ENCODE measurements at places on chromosomes 6 and 20. TPM values are rescaled to one million over a fixed set of nuclear protein-coding genes. Genes with fewer than 3 reads are reported as not detected.
A peak's percentile ranks its signal among the peaks of the same experiment; 100 is the strongest.

The CAGE1 gene
- total RNA-seq: not detected

The KIF25 gene
- total RNA-seq: not detected

The DOK5 gene
- total RNA-seq: 3.0 TPM

The KCNK16 gene
- not detected for total RNA-seq

The ERVFRD-1 gene
- total RNA-seq: 0.18 TPM

The CCN6 gene
- total RNA-seq: not detected

The NKX2-2 gene
- total RNA-seq: not detected

The CST4 gene
- total RNA-seq: not detected

The SAPCD1 gene
- total RNA-seq: 2.8 TPM

The STAU1 gene
- total RNA-seq: 88.1 TPM

The ADGRG6 gene
- 145 TPM for total RNA-seq

The NTSR1 gene
- not detected for total RNA-seq

The RRAGD gene
- 14.6 TPM for total RNA-seq

- no peak for DNase-seq
Measured at GRCh38 chr6:43278524-43279078, 19.5 kb upstream of the SLC22A7 start.

- no peak for DNase-seq
Measured at GRCh38 chr20:58778760-58779159, 71.9 kb downstream of the GNAS-AS1 start.

GRCh38 chr6:149766156-149766769 is 16.7 kb downstream of the PCMT1 start:
- DNase-seq: no peak

DNA sequence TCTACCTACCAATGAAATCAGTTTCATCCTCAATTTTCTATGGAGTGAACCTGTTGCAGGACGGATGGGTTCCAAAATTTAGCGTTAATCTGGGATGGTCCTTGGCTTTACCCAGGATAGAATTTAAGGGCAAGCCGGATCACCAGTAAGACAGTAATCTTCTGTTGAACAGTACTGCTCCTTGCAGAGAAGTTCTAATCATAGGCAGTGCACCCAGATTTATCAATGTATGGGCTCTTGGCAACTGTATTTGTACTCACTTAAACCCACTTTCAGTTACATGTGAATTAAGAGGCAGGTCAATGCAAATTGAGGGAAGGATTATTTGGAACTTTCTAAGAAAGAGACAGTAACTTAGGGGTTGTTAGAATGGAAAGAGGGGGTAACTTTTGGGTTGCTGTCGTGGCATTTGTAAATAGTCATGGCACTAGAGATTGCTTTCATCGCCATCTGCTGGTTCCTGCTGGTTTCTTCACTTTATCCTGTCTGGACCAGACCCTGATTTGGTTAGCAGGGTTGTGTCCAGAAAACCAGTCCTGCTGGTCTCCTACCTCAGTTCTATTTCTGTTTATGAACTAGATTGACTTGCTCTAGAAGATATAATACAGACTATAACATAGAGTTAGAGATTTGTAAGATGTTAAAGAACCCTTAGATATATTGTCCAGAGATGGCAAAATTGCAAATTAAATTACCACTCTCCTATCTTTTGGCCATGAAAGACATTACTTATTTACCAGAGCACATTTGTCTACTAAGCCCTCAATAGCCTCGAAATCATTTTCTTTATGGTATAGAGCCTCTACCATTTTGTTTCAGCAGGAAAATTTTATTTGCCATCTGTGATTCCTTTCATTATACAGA is 646.3 kb downstream of the UTRN start:
- DNase-seq: peak; percentile 50

- DNase-seq: no peak
Measured at GRCh38 chr6:147559006-147559405, 50.5 kb downstream of the SAMD5 start.

- DNase-seq: no peak
Measured at GRCh38 chr6:37426058-37426944, 6.7 kb upstream of the CMTR1 start.

DNA sequence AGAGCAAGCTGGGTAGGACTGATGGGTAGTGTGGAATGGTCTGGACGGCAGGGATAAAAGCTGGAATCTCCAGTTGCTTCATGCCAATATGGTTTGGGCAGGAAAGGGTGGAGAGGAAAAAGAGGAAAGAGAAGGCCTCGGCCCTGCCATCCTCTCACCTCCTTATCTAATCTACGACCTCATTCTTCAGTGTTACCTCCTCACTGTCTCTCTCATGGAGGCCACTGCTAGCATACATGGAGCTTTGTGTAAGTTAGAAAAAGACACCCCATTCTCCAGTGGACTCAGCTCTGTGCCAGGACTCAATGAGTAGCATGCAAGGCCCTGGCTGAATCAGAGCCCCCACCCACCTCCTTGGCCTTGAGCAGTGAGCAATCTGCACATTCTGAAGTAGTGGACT is 6.1 kb upstream of the ARID1B start:
- no peak for DNase-seq

GRCh38 chr6:139475241-139475640 is 100.8 kb upstream of the CITED2 start:
- no peak for DNase-seq

DNA sequence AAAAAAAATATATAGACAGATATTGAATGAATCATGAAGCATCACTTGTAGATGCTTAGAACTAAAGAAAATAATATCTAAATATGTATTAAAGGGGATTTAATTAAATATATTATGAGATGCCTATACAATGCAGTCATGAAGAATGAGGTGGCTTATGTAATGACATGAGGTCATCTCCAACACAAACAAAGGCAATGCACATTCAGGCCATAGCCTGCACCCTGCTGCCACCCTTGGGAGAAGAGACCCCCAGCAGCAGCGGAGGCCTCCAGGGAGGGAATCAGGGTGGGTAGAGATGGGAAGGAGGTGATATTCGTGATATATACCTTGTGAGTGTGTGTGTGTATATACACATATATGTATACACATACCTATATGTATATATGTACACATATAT is 26.4 kb upstream of the SSTR4 start:
- DNase-seq: no peak

DNA sequence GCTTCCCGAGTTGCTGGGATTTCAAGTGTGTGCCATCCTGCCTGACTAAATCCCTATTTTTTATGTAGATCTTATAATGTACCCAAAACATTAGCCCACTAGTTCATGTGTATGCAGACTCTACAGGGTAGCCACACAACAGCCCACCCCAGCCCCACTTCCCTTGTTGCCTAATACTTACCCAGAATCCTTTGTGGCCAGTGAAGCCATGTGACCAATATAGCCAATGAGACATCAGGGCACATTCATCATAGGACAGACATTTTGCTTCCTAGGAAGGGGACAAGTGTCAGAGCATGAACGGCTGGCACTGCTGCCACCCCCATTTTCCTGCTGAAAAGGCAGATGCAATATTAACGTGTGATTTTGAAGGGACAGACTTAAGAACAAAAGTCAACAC is 36.0 kb upstream of the TCP11 start:
- DNase-seq: no peak

- no peak for DNase-seq
Measured at GRCh38 chr6:151705993-151706733, 101.3 kb upstream of the ESR1 start.

- DNase-seq: peak; percentile 63
Measured at GRCh38 chr6:17987697-17988421, 424 bp upstream of the KIF13A start.

GRCh38 chr6:39731565-39731964 is 6.4 kb upstream of the KIF6 start:
- no peak for DNase-seq

- no peak for DNase-seq
Measured at GRCh38 chr6:46217671-46218131, 46.9 kb upstream of the ENPP5 start.

DNA sequence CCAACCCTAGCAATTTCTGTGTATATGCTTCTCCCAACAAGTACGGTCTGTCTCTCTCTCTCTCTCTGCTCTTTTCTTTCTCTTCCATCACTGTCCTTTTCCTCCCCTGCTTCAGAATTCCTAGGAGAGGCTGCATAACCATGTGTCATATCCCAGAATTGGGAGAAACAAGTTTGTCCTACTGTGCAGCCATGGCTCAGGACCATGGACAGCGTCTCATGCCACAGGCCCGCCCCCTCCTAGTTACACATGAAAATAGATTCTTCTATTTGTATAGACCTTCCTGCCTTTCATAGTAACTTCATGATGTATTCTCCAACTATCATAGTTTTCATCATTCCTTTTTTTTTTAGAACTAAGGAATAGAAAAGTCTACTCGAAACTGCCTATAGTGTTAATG is 98.0 kb downstream of the FNDC1 start:
- DNase-seq: no peak

DNA sequence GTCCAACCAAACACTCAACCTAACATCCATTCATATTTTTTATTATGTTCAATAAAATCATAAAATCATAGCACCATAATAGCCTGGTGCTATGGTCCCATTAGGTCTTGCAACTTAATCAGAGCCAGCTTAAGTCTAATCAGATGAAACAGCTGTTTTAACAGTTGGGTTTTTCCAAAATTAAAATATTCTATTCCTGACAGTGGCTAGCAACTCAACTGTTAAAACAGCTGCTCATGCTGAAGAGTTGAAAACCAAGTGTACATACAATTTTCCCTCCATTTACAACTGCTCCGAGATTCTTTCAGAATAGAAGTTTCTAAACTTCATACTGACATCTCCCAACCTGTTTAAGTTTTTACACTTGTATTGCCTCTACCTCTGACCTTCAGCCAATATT is 89.5 kb downstream of the UBE3D start:
- DNase-seq: no peak

DNA sequence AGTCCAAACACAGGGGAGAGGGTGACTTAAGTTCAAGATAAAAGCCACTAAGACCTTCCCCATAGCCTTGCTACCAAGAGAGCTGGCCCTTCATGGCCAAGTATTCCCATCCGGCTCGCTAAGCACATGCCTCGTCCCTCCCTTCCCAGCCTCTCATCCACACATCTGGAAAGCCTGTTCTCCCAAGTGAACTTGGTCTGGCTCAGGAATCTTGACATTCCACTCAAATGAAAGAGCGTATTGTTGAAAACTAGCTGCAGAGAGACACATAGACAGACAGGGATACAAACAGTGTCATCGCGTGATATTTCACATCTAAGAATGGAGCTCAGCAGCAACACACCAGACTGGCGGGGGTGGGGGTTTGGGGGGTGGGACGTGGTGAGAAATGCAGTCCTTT is 182.8 kb upstream of the FOXQ1 start:
- no peak for DNase-seq

GRCh38 chr6:169960003-169960344 is 208.6 kb downstream of the ERMARD start:
- peak; percentile 31 for DNase-seq

- DNase-seq: no peak
Measured at GRCh38 chr20:58048096-58048702, 180.3 kb downstream of the ANKRD60 start.

- DNase-seq: no peak
Measured at GRCh38 chr6:48994811-48995210, 468.2 kb downstream of the MMUT start.

- no peak for DNase-seq
Measured at GRCh38 chr6:126176282-126176681, 163.6 kb upstream of the CENPW start.

GRCh38 chr6:158785036-158785435 is 34.1 kb downstream of the EZR start:
- DNase-seq: no peak

DNA sequence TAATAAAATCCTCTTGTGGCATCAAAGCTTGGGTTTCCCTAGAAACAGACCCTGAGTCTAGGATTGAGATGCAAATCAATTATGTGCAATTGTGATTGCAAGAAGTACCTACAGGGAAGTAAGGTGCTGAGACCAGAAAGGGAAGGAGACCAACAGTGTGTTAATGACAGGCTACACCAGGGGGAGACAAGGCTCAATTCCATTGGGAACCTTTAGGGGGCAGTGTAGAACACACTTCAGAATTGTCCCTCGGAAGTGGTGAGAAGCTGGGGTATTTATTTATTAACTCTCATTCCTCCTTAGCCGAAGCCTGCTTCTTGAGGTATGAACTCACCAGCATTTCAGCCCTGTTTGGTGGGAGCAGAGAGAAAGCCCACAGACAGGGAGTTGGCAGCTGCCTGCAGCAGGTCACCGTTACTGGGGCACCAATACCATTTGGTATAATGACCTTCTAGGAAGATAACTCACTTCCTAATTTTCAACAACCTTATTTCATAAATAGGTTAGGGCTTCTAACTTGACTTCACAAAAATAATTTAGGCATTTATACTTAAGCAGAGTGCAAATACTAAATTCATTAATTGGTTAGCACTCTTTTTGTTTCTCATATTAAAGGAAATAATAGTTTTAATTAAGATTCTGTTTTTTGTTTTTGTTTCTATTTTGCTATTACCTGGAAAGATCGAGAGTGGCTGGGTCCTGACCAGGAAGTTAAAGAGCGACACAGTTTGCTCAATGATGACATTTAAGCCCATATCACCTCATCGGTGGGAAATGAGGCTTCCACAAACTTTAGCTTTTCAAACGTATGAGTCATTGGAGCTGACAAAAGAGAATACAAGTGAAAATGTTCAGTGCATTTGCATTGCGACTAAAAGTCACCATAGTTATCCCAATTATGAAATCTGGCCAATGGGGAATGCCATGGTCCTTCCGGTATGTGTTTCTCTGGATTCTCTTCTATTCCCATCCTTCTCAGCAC is 94.8 kb downstream of the BTBD3 start:
- DNase-seq: no peak

- no peak for DNase-seq
Measured at GRCh38 chr6:158439255-158439654, 120.6 kb upstream of the TMEM181 start.
